Head of caudate nucleus (tissue), 42 donors: ENCODE measurements at places on chromosomes 1 and 21.

DNA sequence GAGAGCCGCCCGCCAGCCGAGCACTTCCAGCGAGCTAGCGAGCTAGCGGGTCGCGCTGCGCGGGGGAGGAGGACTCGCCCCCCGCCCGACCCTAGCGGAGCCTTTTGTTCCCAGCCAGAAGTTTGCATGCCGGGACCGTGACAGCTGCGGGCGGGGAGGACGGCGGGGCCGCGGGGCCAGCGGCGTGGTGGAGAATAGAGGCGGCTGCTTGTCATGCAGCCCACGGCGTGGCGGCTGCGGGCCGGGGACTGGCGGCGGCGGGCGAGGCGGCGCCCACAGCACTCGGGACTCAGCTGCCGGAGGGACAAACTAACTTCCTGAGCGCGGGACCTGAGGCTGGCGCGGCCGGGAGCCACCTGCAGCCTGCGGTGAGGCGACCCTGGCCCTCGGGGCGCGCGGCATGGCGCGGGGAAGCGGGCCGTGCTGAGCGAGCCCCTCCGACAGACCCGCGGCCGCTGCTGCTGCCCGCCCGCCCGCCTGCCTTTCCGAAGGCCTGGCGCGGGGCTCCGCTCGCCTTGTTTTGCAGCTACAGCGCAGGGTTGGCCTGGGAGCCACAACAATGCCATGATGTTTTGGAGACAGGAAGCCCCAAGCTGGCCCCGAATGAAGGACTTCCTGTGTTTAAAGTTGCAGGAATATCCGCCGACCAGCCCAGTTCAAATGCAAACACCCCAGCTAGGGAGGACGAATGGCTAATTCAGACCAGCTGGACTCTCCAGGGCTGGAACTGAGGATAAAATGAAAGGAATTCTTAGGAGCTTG, 82.2 kb upstream of the BMP8A start:
- peak; percentile 50 for DNase-seq

- DNase-seq: no peak
Observed at GRCh38 chr1:230821346-230821745, 47.0 kb downstream of the C1orf198 start.

GRCh38 chr1:222357252-222357651, 190.7 kb downstream of the HHIPL2 start:
- no peak for DNase-seq

GRCh38 chr1:210764536-210764935, 369.4 kb downstream of the KCNH1 start:
- no peak for DNase-seq

DNA sequence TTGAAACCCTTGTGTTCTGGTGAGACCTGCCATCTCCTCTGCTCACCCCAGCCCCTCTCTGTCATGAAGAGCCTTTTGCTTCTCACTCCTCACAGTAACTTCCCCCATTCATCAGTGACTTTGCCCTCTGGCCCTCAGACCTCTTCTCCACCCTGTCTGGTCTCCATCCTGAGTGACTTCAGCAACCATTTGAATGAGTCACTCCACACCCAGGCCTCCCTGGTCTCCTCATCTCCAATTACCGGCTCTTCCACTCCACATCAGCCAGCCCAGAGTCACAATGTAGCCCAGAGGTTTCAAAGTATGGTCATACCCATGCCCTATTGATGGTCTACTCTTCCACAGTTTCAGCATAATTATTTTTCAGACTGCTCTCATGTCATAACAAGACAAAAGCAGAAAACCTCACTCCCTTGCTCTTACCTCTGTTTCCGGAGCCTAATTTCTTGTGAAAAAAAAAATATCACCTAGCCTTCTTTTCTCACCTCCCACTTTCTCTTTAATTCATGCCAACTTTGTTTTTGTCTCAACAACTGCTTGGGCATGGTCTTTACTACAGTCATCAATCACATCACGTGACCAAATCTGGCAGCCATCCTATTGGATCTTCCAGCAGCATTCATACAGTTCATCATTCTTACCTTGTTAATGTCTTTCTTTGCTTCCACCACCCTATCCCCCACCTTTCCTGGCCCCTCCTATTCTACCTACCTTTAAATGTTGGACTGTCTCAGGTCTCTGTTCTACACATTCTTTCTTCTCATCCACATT, 35.6 kb upstream of the NEK7 start:
- no peak for DNase-seq

DNA sequence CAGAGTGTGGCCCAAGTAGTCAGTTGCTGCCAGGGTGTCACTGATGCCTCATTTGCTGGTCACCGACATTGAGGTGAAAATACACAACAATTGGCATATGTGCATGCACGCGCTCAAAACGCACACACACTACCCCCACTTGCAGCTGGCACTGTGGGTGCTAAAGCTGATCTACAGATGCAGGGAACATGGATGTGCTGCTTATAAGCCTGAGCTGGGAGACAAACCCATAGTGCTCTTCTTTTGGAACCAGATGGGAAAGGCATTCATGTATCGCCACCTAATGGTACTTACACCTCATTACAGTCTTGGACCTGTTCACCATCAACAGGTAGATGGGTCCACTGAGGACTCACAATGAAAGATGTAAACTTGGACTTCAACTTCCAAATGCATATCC, 70.3 kb upstream of the CAMK1G start:
- no peak for DNase-seq

GRCh38 chr1:241834733-241835377, 13.1 kb upstream of the EXO1 start:
- DNase-seq: no peak

DNA sequence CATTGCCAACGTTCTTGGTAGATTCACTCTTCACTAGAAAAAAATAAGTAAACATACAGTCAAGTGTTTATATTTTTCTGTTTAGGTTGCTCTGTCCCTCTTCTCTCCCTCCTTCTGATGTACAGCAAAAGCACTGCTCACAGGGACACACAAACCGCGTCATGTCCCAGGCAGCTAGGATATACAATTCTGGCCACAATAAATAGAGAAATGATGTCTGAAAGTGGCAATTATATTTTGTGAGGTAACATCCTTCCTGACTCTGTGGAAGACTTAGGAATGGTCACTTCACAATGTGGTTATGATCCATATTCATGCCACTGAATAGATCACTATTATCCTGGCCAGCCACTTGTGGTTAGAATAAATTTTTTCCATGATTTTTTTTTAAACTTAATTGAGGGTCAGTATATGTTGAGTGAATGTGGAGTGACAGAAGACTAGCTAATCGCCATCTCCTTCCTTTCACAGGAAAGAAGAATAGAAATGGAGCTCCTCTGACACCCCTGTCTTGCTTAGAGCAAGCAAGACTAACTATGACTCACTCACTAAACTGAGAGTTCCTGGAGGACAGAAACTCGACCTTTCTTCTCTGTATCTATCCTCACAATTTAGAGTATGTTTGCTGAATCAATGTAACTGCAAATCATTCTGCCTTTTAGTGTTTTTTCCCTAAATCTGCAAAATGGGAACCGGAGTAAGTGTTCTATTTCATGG, 54.0 kb downstream of the ZNHIT6 start:
- DNase-seq: no peak

GRCh38 chr1:153350321-153350957, 1.8 kb upstream of the PGLYRP4 start:
- no peak for DNase-seq

- no peak for DNase-seq
Observed at GRCh38 chr1:240586006-240586405, 25.9 kb downstream of the GREM2 start.

- no peak for DNase-seq
Observed at GRCh38 chr1:78047106-78047505, 1.3 kb downstream of the GIPC2 start.

DNA sequence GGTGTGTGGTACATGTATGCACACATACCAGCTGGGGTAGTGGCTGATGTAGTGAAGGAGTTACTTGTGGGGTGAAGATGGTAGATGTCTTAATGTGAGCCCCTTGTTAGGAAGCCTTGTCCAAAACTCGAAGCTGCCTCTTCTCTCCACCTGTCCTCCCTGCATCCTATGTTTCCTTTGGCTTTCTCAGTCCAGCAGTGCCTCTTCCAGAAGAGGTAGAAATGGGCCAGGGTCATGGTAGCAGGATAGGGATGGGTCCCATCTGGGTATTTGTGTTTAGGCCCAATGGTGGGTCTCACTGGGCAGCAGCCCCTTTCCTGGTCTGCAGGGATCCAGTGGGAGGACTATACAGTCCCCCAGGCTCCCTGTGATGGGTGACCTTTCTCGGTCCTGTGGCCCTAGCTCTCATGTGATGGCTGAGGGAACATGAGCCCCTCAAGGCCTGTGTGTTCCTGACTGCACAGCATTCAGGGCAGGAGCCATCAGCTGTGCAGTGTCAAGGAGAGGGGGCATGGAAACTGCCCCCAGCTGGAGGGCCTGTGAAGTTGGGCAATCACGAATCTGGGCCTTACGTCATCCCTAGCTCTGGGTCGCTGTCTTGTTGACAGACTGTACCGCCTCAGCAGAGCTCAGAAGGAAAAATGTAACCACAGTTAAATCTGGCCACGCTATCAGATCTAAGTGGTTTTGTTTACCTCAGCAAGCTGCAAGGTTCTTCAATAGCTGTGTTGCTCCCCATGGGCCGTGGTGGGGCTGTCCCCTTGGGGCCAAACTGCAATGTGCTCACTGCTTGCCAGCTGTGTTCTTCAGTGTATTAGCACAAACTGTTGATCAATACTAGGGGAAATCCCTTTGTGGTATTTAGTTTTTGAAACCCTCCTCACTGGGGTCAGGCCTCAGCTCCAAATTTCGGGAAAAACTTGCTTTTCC, 82.7 kb downstream of the NOS1AP start:
- DNase-seq: no peak

DNA sequence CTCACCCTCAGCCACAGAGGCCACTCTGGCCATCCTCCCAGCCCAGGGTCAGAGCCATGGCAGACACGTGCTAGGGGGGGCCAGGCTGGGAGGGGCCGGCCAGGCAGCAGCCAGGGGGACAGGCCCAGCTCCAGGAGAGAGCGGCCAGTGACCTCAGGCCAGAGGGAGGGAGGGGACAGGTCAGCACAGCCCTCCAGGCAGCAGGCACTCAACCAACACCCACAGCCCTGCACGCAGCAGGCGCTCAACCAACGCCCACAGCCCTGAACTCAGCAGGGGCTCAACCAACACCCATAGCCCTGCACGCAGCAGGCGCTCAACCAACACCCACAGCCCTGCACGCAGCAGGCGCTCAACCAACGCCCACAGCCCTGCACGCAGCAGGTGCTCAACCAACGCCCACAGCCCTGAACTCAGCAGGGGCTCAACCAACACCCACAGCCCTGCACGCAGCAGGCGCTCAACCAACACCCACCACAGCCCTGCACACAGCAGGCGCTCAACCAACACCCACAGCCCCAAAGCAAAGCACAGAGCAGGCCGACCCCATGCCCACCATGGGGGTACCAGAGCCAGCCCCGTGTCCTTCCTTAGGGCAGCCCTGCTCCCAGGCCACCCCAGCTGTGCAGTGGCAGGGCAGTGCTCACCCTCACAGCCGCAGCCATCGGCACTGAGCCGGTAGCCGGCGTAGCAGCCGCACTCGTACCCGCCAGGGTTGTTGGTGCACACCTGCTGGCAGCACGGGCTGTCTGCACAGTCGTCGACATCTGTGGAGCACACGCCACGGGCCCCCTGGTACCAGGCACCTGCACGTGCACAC, 55.9 kb downstream of the ARHGEF16 start:
- DNase-seq: peak; percentile 45

GRCh38 chr1:209395169-209395568, 188.3 kb upstream of the CAMK1G start:
- no peak for DNase-seq

DNA sequence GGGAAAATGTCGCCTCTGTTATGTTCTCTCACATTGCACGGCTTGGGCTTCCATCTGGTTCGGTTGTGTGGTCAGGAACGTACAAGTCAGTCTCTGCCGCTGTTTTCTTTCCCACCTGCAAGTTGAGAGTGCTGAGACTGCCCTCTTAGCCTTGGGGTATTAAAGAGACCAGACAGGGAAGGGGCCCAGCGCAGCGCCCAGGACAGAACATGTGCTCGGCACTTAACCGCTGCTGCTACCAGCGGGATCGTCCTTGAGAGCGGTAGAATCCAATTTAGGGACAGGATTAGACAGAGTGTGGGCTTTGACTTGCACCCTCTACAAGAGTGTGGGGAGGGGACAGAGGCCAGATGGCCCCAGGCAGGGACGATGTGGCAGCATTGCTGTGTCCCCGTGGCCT, 17.7 kb upstream of the AGPAT3 start:
- no peak for DNase-seq

GRCh38 chr1:75587692-75588091, 23.2 kb downstream of the SLC44A5 start:
- no peak for DNase-seq

- DNase-seq: no peak
Observed at GRCh38 chr1:224730540-224730939, 114.4 kb downstream of the CNIH3 start.
